Left forelimb (tissue), 1 donor: ENCODE measurements at places on chromosomes 4 and X.

DNA sequence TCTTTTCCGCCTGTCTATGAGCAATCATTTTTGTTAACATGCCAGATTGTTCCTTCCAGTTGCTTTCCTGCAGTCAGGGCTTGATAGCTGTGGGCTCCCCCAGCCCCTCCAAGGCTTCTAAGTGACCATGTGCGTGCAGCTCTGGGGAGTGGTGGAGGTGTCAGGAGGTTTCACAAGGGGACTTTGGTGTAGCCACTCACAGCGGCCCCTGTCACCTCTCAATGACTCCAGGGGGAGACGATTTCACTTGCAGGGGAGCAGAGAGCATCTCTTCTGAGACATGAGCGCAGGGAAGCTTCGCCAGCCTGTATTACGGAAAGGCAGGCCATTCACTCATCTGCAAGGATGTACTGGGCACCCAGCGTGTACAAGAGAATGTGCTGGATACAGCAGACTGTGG, 3.1 kb upstream of the GPR78 start:
- no peak for DNase-seq

GRCh38 chr4:26281881-26282280, 38.9 kb upstream of the RBPJ start:
- no peak for DNase-seq

DNA sequence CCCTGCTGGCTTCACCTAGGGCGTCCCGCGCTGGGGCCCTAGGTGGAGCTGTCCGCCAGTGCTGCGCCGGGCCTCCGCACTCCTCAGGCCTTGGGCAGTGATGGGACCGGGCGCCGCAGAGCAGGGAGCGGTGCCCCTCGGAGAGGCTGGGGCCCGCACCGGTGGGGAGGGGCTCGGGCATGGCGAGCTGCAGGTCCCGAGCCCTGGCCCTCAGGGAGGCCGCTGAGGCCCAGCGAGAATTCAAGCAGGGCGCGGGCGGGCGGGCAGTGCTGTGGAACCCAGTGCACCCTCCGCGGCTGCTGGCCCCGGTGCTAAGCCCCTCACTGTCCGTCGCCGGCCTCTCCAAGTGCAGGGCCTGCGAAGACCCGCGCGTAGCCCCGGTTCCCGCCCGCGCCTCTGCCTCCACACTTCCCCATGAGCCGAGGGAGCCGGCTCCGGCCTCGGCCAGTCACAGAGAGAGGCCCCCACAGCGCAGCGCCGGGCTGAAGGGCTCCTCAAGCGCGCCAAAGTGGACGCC, 565.1 kb upstream of the NDST4 start:
- no peak for DNase-seq

GRCh38 chr4:61204353-61205060, 4.4 kb downstream of the ADGRL3 start:
- no peak for DNase-seq

DNA sequence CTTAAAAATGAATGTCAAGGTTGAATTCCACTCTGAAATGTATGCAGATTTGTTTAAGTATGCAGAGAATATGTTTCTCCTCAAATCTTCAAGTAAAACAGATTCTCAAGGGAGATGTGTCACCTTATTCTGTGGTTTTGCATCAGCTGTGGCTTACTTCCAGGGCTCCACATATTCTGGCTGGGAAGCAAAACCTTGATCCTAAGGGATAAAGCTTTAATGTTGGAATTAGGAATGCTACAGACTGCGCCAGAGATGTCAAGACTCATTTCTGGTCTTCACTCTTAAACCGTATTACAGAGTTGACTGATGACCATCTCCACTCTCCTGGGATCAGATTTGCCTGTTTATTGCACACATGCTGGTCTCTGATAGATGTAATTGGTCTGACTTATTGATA, 143.9 kb upstream of the DIPK2B start:
- no peak for DNase-seq

GRCh38 chr4:7984286-7984925, 44.7 kb upstream of the AFAP1 start:
- DNase-seq, result no peak

DNA sequence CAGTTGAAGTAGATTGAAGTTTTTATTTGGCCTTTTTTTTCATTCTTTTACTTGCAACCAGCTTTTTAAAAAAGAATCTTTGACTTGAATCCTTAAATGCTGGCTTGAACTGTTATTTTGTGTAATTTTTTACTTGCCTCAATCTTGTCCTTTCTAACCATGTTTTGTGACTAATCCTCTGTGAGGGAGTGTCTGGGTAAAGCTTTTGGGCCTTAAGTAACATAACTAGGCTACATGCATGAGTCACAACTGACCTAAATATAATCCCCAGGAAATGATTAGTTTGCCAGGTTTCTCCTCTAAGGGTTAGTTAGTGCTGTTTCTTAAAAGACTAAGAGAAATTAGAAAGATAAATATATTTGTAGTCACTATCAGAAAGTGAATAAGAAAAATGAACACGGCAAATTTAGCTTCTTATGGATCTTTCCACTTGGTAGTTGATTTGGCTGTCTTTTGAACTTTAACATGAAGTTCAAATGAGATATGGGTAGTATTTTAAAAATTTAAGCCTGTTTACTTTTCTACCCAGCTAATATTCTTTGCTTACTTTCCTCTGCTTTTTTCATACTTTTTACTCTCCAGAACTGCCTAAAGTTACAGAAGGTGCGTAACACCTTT, 13.0 kb downstream of the EXOC1 start:
- DNase-seq, result no peak

GRCh38 chrX:94515009-94515408, 841.0 kb downstream of the FAM133A start:
- no peak for DNase-seq
